GM19239 (cell line): ENCODE measurements at places on chromosomes 5 and 9.

DNA sequence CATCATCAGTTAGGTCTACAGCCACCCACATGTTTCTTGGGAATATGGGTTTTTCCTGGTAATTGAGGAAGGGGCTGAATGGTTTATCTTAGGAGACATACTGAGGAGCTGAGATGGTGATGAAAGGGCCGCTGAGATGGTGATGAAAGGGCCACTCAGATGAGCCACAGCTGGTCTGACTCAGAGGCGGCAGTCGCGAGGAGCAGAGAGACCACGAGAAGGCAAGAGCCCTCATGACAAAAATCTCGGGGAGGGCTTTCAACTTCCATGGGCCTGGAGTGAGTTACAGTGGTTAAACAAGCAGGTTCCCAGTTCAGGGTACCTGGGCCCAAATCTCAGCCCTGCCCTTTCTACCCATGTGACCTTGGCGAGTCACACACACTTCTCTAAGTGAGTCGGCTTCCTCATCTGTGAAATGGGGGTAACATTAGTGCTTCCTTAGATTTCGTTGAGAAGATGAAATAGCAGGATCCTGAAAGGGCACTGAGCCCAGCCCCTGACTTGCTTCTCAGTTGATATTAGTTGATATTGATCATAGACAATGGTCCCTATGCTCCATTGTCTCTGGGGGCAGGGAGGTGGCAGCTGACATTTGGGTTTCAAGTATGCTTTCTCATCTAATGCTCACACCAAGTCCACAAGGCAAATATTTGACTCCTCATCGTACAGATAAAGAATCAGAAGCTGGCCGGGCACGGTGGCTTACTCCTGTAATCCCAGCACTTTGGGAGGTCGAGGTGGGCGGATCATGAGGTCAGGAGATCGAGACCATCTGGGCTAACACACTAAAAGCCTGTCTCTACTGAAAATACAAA is 169.5 kb downstream of the RGS3 start:
- DNase-seq: no peak

DNA sequence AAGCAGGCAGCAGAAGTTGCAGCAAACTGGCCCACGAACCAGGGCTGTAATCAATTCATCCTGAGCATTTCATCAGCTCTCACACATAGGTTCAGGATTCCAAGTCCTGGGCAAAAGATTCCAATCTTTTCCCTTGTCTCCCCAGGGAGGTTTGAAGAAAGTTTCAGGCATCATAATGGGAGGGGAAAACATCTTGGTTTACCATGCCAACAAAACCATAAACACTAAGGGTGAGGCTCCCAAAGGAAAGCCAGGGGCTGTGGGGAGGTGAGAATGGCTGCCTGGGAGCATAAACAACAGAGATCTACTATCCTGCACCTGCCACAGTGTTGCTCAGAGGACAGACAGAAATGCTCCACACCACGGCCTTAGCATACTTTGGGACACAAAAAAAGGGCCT is 94.6 kb downstream of the SH3TC2 start:
- no peak for DNase-seq

DNA sequence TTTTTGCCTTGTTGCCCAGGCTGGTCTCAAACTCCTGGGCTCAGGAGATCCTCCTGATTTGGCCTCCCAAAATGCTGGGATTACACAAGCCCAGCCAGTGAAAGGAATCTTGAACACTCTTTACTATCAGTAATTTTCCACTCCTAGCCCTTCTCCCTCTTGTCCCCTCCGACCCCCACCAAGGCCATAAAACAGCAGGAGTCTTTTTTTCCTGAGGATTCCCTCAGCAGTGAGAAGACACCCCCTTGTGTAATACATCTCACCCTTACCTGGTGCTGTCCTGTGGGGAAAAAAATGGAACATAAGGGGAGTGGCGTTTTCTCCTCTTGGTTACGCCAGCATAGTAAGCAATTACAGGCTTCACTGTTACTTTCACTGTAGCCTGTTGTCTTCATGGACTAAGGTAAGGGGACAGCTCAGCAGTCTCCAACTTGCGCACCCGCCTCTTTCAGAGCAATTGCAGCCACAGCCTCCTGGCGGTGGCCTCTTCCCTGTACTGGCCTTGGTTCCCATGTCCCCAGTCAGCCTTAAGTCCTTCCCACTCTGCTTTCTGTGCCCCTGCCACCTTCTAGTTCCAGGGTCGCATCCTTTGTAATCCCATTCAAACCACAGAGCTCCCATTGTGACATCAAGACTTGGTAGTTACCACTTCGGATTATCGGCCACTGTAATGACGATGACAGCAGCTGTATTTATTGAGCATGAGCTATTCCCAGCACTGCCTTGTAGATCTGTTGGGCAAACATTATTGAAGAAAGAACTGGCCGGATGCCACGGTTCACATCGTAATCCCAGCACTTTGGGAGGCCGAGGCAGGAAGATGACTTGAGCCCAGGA is 10.0 kb downstream of the NAIF1 start:
- DNase-seq: no peak

- no peak for DNase-seq
Observed at GRCh38 chr5:1516615-1517601, 6.9 kb downstream of the LPCAT1 start.
